ENCODE measurements at places on chromosomes 12 and 14.

DNA sequence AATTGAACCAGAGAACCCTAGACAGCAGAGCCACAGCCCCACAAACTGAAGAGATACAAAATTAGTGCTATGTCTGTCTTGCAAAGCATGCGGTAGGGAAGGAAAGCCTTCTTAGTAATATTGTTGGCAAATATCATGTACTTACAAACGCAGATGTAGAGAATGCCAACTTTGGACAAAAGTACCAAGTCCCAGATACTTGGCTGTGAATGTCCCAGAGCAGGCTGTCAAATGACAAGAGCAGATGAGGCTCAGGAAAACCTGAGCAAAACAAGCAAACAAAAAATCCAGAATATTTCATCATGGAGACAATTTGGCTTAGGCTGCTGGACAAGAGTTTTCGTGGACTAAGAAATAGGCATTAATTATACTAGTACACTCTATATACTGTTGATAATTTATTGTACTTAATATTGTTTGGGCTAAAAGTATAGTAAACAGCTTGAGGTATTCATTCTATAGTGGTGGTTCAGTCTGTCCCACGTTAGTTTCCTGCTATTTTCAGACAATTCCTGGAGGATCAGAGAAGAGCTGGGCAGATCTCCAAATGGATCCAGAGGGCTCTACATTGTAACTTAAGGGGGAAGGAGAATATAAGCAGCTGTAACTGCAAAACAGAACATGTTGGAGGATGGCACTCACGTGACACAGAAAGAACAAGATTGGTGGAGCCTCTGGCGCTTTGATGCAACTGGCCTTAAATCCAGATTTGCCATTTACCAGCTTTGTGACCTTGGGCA lies 329.8 kb downstream of the ATP23 start:
- DNase-seq: peak; percentile 24

- DNase-seq: no peak
Observed at GRCh38 chr14:76882651-76883050, 56.4 kb downstream of the LRRC74A start.

GRCh38 chr14:39006721-39007410 lies 96.2 kb downstream of the SEC23A start:
- DNase-seq: no peak

GRCh38 chr12:80749456-80749855 lies 32.7 kb downstream of the MYF5 start:
- DNase-seq: no peak

- DNase-seq: peak; percentile 88
Observed at GRCh38 chr12:93908846-93909567, 231.8 kb downstream of the CRADD start.

DNA sequence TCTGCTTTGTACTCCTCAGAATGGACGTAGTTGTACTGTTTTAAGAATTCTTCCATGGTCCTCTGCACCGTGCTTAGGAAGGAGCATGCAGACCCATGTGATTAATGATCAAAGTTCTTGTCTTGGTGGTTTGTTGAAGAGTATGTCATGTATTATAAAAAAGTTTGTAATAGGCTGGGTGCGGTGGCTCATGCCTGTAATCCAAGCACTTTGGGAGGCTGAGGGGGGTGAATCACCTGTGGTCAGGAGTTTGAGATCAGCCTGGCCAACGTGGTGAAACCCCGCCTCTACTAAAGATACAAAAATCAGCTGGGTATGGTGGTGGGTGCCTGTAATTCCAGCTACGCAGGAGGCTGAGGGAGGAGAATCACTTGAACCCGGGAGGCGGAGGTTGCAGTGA lies 61.8 kb upstream of the RTL1 start:
- no peak for DNase-seq

- no peak for DNase-seq
Observed at GRCh38 chr12:27513155-27513824, 10.7 kb upstream of the PPFIBP1 start.

GRCh38 chr12:5369298-5369697 lies 62.6 kb upstream of the NTF3 start:
- no peak for DNase-seq

DNA sequence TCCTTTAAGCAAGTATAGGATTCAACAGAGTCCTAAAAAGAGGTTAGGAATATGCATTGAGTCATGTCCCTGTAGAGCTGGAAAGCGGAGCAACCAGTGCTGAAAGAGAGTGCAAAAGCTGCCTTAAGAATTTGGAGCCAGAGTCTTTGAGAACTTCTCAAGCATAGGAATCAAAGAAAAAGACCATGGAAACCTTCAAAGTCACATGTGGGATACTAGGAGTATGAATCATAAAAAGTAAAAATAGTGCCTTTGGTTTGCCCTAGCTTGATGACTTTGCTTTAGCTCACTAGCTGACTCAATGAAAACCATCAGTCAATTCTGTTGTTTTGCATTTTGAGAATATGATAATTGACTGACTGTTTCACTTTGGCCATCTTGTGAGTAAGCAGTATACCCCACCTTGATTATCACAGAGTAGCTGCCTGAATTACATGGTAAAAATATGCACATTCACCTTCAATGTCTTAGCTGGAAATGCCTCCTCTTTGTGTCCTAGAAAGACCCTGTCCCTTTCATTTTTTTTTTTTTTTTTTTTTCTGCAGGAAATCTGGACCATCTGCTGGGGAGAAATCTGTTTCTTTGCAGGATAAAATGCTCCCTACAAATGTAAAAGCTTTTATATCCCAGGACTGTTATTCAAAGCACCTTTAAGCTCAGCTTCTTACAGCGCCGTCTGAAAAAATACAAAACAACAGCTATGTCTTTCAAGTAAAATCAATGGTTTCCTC lies 248.6 kb upstream of the KRR1 start:
- DNase-seq: no peak

GRCh38 chr14:94451826-94452225 lies 774 bp downstream of the SERPINA11 start:
- no peak for DNase-seq

DNA sequence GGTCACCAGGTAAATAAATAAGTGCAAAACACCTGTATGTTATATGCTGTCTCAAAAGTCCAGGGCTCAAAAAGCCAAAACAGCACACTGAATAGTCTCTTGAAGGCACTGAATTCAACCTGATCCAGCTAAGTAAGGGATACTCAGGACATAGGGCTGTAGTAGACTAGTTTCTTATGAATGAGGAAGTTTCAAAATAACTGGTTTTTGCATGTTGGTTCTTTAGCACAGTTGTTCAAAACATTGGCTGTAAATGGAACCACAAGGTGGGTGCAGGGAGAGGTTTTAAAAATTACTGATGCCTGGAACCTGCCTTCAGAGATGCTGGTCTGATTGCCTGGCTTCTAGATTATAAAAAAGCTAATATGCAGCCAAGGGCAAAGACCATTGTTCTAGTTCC lies 34.1 kb downstream of the NDUFA12 start:
- DNase-seq: no peak

- DNase-seq: no peak
Observed at GRCh38 chr14:64725879-64726584, 21.8 kb downstream of the PLEKHG3 start.

DNA sequence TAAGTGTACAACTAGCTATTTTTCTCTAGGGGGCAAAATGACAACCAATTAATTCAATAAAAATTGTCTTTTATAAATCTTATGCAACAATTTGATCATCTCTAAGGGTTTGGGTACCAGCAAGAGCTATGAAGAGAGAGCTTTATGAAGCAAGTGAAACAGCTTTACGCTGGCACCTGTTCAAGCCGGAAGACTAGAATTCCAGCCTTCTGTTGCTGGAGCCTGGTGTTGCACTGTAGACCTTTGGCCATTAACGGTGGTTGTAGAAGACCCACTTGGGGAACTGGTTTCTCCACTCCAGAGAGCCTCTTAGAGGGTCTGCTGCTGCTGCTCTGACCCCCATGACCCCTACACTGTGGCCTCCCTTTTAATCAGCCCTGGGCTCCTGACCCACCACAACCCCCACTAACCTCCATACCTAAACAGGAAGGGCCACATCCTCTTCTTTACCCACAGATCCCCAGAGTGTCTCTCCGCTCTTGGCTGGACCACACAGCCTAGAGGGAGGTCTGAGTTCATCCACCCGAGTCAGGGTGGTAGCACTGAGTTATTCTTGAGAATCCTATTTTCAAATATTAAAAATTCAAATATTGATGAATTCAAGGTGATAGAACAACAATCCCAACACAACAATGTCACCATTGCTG lies 54.6 kb upstream of the STON2 start:
- no peak for DNase-seq

DNA sequence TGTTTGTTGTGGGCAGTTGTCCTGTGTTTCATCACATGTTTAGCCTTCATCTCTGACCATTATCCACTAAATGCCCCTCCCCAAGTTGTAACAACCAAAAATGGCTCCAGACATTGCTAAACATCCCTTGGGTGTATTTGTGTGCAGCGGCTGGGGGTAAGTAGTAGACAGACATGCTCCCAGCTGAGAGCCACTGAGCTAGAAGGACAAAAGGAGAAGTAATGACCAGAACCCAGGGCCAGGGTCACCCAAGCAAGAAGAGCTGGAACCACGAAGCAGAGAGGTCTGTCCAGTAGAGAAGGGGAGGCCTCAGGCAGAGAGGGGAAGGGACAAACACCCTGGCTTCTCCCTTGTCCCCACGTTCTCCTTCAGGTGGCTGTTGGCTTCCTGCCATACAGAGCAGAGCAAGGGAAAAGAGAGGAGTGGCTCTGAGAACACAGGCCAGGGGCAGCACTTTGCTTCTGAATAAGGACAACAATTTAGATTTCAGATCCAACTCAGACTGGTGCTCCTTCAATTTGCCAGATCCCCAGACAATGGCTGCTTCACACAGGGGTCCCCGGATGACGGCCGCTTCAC lies 55.2 kb downstream of the NDUFA12 start:
- DNase-seq: no peak

DNA sequence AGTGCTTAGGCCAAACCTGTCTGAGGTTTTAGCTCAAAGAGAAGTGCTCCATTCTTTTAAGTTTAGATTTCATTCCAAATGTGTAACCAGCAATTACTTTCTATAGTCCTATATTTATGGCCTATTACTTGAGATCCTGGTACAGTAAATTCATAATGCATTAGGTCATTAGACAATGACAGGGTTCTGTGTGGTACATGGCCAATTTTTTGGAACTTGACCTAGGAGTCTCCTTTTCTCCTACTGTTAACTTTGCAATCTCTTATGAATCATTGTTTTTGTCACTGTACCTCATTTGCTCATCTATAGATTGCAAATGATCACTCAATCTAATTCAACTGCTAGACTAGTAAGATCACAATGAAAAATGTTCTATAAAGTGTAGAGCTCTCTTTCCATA lies 136.7 kb downstream of the PDE3A start:
- no peak for DNase-seq

DNA sequence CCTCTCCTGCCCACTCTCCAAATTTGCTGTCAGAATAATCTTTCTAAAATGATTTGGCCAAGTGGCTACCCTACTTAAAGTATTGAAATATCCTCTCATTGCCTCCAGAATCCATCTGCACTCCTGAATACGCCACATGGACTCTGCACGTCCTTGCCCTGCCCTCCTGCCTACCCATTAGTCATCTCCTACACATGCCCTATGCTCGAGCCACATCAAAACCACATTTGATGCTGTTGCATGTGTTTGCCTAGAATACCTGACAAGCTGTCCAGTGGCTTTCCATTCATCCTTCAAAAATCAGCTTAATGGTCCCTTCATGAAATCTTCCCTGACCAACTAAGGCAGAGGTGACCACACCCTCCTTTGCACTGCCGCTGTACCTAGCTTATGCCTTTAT lies 17.0 kb downstream of the VCPKMT start:
- DNase-seq: no peak

DNA sequence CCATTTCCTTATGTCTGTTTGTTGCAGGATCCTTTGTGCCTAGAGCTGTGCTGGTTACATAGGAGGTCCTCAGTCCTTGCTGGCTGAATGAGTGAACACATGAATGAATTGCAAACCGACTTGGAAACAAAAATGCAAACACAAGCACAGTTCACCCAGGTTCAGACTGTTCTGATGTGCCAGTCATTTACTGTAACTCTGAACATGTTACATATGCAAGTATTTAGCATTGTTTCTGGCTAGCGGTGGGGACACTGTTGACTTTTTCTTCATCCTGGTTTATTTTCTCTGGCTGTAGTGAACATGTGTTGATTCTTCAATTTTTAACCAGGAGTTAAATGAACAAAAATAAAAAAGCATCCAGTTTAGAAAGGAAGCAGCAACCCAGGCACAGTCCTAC lies 33.4 kb downstream of the TSPAN9 start:
- DNase-seq: no peak

DNA sequence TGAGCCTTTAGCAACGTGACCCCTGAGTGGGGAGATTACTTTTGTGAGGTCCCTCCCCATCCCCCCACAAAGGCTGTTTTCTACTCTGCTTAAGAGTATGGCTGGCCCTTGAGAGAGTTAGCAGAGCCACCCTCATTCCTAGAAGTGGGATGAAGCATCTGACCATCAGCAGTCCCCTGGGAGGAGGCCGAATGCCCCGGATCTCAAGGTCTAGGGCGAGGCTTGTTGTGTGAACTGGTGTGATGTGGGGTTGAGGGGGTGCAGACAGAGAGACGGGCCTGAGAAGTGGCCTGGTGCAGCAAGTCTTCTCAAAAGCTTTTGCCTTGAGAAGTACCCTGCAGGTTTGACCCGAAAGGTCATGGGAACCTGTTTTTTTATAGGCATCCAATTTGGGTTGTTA lies 153.0 kb upstream of the FKBP4 start:
- no peak for DNase-seq

DNA sequence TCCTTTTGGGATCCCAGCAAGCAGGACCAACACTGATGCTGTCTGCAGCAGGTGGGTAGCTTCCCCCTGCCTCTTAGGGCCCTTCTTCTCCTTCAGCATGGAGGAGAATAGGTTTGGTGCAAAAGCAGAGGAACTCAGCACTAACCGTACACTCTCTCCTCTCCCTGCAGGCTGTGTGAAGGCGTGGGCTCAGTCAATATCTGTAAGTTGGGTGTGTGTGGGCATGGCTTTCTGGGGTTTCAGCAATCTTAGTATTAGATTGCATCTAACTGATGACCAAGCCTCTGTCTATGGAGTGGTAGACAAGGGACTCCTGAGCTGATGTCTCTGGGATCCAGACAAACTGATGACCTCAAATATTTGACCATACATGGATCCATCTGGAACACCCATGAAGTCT lies 14.3 kb downstream of the KRT85 start:
- no peak for DNase-seq

DNA sequence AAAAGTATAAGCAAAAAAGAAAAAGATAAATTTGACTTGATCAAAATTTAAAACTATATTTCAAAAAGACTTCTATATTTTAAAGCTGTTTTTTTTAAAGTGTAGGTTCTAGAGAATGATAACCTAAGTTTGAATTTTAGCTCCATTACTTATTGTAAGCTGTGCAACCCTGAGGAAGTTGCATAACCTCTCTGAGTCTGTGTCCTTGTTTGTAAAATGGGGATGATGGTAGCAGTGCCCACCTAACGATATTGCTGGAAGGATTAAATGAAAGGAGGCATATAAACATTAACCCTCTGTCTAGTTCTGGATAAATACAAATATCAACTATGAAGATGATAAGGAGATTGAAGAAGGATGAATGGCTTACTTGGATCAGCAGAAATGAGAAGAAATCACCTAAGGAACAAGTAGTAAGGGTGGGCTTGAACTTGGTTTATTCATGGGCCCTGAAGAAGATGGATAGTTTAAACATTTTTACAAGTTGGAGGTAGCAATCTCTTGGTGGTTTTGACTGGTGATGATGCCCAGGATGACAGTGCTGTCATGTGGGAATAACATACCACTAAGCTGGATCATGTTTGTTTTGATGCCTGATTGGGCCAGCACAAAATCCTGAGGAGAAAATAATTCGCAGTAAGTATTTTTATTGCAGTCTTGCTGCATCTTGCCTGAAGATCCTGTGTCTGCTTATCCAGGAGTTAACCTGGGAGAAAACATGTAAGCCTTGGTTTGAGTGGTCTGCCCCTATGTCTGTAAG lies 35.0 kb downstream of the TXNRD1 start:
- DNase-seq: no peak

- no peak for DNase-seq
Observed at GRCh38 chr12:123254853-123255446, 16.7 kb downstream of the CDK2AP1 start.
